Muscle of leg (tissue), 16 donors: ENCODE measurements at places on chromosomes 12 and 14. TPM values are rescaled to one million over a fixed set of nuclear protein-coding genes. Genes with fewer than 3 reads are reported as not detected.

HOTAIR gene
- total RNA-seq, result 1.8 TPM

KSR2 gene
- total RNA-seq, result under 0.01 TPM

DNA sequence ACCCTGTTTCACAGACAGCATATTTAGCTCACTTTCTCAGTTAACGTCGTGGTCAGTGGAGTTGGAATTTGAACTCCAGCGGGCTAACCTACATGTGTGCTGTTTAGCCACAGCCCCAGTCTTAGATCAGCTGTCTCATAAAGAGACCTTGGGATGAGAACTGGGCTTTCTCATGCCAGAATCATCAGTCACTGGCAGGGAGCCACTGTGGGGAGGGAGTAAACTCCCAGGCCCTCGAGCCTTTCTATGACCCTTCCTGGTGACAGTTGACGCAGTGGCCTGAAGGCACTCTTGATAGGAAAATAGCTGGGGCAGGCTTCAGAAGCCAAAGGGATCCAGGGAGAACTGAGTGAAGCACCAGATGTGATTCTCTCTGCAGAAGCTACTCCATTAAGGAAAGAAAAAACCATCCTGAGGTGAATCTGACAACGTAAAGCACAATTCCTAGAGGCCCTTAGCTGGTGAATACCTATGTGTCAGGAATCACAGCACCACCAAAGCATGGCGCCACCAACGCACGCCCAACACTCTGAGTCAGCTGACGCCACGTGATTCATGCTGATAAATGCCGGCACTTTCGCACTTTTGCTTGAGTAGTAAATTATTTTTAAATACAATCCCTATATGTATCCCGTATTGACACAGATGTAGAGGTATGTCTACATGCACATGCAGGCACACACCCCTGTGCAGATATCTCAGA, 279.6 kb upstream of the TMEM132C start:
- no peak overlapping the region for H3K4me3 ChIP-seq
- H3K36me3 ChIP-seq, result no peaks in the 10 kb centered on the region
- H3K27ac ChIP-seq, result no peak overlapping the region

DNA sequence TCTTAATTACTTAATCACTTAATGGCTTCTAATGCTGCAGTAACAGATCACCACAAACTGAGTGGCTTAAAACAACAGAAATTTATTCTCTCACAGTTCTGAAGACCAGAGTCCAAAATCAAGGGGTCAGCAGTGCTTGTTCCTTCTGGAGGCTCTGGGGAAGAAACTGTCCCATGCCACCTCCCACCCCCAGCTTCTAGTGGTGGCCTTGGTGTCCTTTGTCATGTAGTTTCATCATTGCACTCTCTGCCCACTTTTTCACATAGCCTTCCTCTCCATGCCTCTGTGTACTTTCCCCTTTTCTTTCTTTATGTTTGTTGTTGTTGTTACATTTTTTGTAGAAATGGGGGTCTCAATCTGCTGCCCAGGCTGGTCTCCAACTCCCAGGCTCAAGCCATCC, 16.1 kb upstream of the UBC start:
- H3K4me3 ChIP-seq, result no peak overlapping the region
- DNase-seq, result no peak
- H3K27ac ChIP-seq, result no peak overlapping the region
- peaks cover 3% of the 10 kb centered on the region for H3K27me3 ChIP-seq
- peaks cover 11% of the 10 kb centered on the region for H3K4me1 ChIP-seq

GRCh38 chr12:47686645-47687240, 19.1 kb downstream of the RPAP3 start:
- H3K27me3 ChIP-seq, result no peaks in the 10 kb centered on the region
- peak; percentile 41 for DNase-seq
- peaks cover 14% of the 10 kb centered on the region for H3K36me3 ChIP-seq
- no peaks in the 10 kb centered on the region for H3K4me1 ChIP-seq

GRCh38 chr14:53286301-53286700, 133.2 kb upstream of the DDHD1 start:
- H3K36me3 ChIP-seq, result no peaks in the 10 kb centered on the region
- no peaks in the 10 kb centered on the region for H3K4me1 ChIP-seq
- no peak for DNase-seq
- no peak overlapping the region for H3K27ac ChIP-seq
- no peaks in the 10 kb centered on the region for H3K27me3 ChIP-seq

DNA sequence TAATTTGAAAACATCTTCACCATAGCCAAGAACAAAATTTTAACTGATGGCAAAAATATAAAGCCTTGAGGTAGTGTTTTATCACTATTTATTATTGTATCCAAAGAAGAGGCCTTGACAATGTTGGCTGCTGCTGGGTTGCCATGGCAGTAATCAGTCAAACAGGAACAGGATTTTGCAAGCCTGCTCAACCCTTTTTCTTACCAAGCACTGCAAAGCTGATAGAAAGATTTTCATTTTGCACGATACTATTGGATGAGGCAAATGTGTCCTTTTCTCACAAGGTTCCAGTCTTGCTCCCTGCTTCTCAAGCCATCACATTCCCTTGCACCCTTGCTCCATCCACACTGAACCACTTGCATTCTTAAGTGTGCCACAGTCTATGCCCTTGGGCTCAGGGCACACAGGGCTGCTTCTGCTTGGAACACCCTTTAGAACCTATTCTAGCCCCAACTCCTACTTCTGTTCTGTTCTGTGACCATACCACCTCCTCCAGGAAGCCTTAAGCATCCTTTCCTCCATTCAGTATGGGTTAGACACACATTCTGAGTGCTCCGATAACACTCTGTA, 76.5 kb upstream of the AMIGO2 start:
- H3K27ac ChIP-seq, result no peak overlapping the region
- no peak overlapping the region for H3K4me3 ChIP-seq
- peak; percentile 9 for DNase-seq
- no peaks in the 10 kb centered on the region for H3K27me3 ChIP-seq

TMEM52B gene
- total RNA-seq, result not detected

PPP2R3C gene
- total RNA-seq, result 34.2 TPM

DNA sequence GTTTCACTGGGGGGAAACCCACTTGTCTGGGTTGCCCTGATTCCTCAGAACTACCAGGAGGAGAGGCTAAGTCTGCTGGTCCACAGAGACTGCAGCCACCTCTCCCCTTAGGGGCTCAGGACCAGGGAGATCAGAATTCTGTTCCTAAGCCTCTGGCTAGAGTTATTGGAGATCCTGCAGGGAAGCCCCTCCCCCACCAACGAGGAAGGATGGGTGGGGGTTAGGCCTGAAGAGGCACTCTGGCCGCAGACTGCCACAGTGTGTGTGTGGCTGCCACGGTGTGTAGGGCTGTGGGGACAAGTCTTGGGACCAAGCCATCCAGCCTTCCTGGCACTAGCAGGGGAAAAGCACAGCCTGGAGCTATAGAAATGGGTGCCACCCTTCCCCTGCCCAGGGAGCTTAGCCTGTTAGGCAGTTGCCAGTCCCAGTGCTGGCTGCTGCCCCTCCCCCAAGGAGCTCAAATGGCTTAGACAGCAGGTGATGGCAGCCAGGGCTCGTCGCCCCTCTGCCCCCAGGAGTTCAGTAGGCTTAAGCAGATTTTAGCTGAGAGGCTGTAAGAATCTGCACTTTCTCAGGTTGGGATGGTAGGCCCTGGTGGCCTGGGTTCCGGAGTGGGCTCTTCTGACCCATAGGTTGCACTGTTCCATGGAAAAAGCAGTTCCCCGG, 107.7 kb downstream of the ERGIC2 start:
- no peak overlapping the region for H3K27ac ChIP-seq
- H3K4me3 ChIP-seq, result no peak overlapping the region
- H3K36me3 ChIP-seq, result peaks cover 4% of the 10 kb centered on the region
- DNase-seq, result no peak
- no peaks in the 10 kb centered on the region for H3K27me3 ChIP-seq
- H3K4me1 ChIP-seq, result peaks cover 1% of the 10 kb centered on the region

DNA sequence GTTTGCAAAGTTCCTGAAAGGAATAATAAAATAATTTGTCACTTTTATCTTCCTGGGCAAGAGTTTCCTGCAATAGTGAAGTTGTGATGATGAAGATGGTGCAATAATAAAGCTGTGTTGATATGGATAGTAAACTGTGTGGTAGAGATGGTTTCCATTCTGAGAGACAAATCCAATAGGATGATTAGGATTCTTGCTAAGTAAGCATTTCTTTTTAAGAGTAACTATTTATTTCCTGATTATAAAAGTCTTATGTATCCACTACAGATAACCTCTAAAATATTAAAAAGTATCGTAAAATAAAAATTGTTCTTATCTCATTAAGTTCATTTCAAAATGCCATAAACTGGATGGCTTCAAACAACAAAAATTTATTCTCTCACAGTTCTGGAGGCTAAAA, 28.7 kb downstream of the TSPAN11 start:
- no peak overlapping the region for H3K4me3 ChIP-seq
- H3K27ac ChIP-seq, result no peak overlapping the region

DNA sequence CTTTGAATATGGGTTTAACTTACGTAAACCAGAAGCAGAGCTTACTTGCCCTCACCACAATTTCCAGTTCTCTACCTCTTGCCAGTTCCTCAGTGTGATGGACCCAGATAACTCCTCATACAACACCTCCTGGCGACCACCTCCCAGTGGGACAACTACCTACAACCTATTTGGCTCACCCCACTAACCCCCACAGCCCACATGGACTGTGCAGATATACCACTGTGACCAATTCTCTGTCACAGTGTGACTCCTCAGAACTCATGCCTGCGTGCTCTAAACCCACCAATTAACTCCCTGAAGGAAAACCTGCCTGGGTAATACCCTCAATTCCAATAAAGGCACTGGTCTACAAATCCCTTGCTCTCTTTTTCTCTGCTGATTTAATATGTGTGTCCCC, 311.7 kb downstream of the DIO2 start:
- H3K27me3 ChIP-seq, result no peaks in the 10 kb centered on the region
- H3K27ac ChIP-seq, result no peak overlapping the region
- DNase-seq, result no peak
- no peaks in the 10 kb centered on the region for H3K4me1 ChIP-seq

PTPN21 gene
- 23.9 TPM for total RNA-seq

DNA sequence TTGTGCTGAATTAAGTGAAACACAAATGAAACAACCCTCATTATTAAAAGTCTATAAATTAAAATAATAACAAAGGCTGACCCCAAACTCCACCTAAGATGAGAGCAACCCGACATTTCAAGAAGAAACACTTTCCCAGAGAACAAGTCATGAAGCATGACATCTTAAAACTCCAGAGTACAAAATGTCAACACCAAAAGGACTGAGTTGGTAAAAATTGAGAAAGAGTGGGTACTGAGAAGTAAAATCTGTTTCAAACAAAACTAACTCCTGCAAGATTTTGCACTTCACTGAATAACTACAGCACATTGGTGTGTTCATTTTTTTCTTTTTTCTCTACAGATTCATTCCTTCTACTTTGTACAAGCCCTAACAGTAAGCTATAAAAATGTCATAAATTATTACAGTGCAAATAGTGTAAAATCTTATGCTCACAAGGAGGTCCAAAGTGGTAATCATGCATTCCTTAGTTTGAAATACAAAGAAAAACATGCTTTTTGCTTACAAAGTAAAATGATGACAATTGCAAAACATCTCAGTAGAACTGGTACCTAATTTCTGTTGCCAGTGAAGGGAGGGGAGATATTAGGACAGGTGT, 31.8 kb downstream of the SLC35F4 start:
- peaks cover 3% of the 10 kb centered on the region for H3K4me1 ChIP-seq
- no peak overlapping the region for H3K27ac ChIP-seq

GRCh38 chr12:46174061-46174662, 94.7 kb downstream of the SLC38A1 start:
- H3K4me1 ChIP-seq, result no peaks in the 10 kb centered on the region
- no peak for DNase-seq
- no peaks in the 10 kb centered on the region for H3K27me3 ChIP-seq
- no peak overlapping the region for H3K27ac ChIP-seq
- H3K4me3 ChIP-seq, result no peak overlapping the region

ZC2HC1C gene
- total RNA-seq, result 0.53 TPM

- no peak overlapping the region for H3K4me3 ChIP-seq
- H3K27me3 ChIP-seq, result no peaks in the 10 kb centered on the region
- H3K36me3 ChIP-seq, result peaks cover 56% of the 10 kb centered on the region
- H3K27ac ChIP-seq, result no peak overlapping the region
- no peak for DNase-seq
Observed at GRCh38 chr14:90291699-90292098, 35.3 kb downstream of the PSMC1 start.

GRCh38 chr14:33691907-33692306, 259.0 kb downstream of the EGLN3 start:
- H3K27ac ChIP-seq, result no peak overlapping the region
- H3K4me1 ChIP-seq, result no peaks in the 10 kb centered on the region
- no peak overlapping the region for H3K4me3 ChIP-seq
- no peak for DNase-seq
- no peaks in the 10 kb centered on the region for H3K36me3 ChIP-seq

- no peak overlapping the region for H3K4me3 ChIP-seq
- H3K4me1 ChIP-seq, result no peaks in the 10 kb centered on the region
- H3K36me3 ChIP-seq, result no peaks in the 10 kb centered on the region
Observed at GRCh38 chr12:97456571-97457188, 5.9 kb upstream of the RMST start.

WIF1 gene
- 12.8 TPM for total RNA-seq

GRCh38 chr12:69052613-69053408, 119.8 kb upstream of the CPM start:
- no peak overlapping the region for H3K27ac ChIP-seq
- H3K4me1 ChIP-seq, result no peaks in the 10 kb centered on the region
- no peaks in the 10 kb centered on the region for H3K27me3 ChIP-seq
- H3K36me3 ChIP-seq, result no peaks in the 10 kb centered on the region
- H3K4me3 ChIP-seq, result no peak overlapping the region
- peak; percentile 29 for DNase-seq

ESRRB gene
- 3.1 TPM for total RNA-seq

GRCh38 chr14:72771561-72771960, 122.3 kb downstream of the DPF3 start:
- H3K27ac ChIP-seq, result no peak overlapping the region
- no peak overlapping the region for H3K4me3 ChIP-seq
- no peaks in the 10 kb centered on the region for H3K36me3 ChIP-seq
- no peaks in the 10 kb centered on the region for H3K4me1 ChIP-seq
- DNase-seq, result no peak
- no peaks in the 10 kb centered on the region for H3K27me3 ChIP-seq

GRCh38 chr12:108181095-108181454, 52.0 kb downstream of the WSCD2 start:
- H3K36me3 ChIP-seq, result no peaks in the 10 kb centered on the region
- no peaks in the 10 kb centered on the region for H3K27me3 ChIP-seq
- no peak overlapping the region for H3K4me3 ChIP-seq
